ENCODE measurements at places on chromosomes 2 and 18.

DNA sequence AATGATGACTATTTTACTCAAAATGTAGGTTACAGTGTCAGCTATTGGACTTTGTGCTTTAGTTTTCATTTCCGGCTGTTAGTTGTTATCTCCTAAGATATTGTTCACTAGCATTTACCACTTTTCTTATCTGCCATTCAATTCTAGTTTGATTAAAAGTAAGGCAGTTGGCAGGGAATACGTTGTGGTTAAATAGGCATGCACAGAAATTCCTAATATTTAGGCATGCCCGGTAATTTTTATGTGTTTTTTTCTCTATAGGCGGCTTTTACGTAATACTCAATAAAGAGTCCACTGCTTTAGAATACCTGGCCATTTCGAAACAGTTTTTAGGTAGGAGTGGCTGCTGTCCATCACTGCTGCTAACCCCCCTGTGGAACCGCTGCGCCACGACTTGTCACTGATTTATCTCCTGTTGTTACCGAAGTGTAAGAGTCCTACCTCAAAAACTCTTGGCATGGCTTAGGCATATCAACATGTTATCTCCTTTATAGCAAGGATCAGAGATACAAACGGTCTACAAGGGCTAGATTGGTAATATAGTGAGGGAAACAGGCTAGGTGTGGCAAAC is 39.5 kb downstream of the BABAM2 start:
- DNase-seq: no peak

DNA sequence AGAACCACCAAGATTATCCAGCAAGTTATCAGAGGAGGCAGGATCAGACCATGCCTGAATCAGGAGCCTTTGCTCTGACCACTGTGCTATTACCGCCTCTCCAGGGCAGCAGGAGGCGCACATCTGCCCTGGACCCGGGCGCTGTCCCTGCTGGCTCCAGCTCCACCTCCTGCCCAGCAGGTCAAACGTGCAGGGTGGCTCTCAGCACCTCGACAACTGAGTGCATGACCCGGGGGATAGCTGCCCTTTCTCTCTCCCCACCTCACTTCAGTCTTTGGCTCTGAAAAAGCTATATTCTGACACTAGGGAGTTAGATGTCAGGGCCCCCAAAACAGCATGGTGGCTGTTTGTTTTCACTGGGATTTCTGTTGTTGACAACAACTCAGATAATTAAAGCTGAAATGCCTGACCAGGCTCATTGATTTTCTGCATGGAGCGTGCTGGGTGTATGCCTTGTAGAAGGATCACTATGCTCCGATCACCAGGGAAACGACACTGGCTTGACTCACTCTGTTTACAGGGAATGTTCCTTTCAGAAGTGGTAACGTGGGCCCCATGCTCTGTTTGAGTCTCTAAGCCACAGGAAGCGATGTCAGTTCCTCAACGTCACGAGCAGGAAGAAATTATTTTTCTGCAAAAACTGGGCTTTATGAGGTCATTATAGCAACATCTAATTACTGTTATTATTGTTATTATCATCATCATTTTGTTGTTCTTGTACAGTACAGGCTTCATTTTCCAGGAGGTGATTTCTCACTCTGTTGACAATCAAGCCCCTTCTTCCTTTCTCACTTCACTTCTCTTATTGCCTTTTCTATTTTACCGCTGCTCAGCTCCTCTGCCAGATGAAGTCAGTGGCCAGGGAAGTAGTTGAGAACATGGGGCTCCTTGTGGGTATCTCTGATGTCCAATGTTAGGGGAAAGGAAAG is 125.6 kb downstream of the PLB1 start:
- no peak for DNase-seq

- DNase-seq: no peak
These were observed 46.8 kb upstream of the GPC1 start for GRCh38 chr2:240388471-240389301.

DNA sequence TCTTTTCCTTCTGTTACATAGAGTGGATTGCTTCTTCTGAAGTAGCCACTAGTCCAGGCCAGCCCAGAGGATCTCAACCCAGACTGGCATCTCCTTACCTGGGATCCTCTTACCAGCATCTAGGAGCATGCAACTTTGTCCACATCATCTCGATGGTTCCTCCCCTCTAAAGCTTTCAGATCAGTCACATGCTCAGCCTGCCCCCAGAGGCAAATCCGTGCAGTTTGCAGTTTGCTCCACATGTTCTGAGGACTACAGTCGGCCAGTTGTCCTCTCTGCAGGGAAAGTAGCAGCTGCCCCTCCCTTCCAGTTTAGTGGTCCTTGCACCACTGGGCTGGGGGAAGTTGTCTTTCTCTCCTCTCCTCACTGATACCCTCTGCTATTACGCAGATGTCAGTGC is 259.8 kb upstream of the APCDD1 start:
- no peak for DNase-seq

DNA sequence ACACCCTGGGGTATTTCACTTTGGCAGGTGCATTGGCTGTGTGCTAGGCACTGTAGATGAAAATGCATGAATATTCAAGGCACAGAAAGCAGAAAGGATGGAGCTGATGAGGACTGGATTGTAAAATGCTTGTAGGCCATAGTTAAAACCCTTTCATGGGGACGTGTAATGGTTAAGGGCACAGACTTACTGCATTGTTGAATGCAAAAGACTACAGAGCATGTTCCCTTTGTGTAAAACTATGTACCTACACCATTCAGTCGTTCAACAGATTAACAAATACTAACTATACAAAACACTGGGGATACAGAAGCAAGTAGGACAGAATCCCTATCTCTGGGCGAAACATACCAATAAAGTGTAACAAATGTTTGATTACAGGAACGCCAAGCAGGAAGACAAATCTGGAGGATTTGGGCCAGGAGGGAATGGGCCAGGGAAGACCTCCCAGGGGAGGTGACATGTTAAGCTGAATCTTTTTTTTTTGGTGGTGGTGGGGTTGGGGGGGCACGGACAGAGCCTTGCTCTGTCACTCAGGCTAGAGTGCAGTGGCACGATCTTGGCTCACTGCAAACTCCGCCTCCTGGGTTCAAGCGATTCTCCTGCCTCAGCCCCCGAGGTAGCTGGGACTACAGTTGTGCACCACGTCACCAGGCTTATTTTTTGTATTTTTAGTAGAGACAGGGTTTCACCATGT is 19.6 kb upstream of the ROCK2 start:
- DNase-seq: no peak

DNA sequence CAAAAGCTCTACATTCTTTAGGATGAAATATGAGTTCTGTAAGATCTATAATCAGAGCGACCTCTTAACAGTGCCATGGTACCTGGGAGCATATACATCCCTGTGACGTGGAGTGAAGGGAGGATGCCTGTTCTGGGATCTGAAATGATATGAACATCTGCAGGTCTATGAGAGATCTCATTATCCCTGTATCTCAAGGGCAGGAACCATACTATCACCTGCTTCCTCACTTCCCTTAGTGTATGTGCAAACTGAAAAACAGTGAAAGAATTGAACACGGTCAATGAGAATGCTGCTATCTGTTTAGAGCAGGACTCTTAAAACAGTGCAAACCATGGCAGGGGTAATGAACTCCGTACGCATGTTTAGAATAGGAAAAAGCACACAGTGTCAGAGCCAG is 364.0 kb downstream of the LPIN1 start:
- DNase-seq: no peak

DNA sequence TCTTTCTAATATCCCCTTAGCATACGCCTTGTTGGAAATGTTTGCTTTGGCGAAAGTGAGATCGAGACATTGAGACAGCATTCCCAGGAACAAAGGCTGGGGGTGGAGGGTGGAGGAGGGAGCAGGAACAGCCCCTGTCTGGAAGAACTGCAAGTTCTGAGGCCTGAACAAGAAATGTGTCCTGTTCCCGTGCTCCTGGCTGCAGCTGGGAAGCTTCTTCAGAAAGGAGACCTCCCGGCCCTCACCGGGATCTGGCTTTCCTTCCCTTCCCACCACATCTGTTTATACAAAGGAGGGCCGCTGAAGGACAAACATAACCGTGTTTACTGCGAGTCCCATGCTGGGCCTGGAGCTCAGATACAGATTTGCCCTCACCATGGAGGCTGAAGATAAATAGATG is 35.9 kb downstream of the AFF3 start:
- DNase-seq: no peak

DNA sequence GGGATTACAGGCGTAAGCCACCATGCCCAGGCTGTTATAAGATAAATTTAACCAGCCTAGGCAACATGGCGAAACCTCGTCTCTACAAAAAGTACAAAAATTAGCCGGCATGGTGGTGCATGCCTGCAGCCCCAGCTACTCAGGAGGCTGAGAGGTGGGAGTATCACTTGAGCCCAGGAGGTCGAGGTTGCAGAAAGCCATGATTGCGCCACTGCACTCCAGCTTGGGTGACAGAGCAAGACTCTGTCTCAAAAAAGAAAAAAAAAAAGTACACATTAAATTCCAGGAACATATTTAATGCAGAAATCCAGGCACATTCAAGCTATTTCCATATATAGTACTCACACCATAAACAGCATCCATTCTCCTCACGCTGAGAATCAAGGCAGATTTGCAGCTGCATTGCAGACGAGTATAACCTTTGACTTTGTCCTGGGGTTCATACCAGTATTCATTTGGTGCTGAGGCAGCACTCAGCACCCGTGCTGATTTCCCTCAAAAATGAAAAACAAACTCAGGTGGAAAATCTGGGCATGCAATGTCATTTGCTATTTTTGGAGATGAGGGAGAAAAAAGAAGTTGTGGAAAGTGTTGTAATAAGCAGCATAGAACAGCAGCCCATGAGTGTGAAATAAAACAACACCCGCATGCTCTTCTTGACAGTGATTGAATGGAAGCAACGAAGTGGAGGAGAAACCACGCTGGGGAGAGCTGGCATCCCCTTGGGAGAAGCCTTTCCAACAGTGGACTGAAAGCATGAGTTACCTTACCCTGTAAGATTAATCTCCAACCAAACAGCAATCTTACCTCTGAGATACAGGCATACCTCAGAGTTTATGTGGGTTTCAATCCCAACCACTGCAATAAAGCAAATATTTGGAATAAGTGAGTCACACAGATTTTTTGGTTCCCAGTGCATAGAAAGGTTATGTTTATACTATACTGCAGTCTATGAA is 46.8 kb upstream of the ANXA4 start:
- no peak for DNase-seq

- no peak for DNase-seq
These were observed 89.4 kb downstream of the NRP2 start for GRCh38 chr2:205771666-205772065.

DNA sequence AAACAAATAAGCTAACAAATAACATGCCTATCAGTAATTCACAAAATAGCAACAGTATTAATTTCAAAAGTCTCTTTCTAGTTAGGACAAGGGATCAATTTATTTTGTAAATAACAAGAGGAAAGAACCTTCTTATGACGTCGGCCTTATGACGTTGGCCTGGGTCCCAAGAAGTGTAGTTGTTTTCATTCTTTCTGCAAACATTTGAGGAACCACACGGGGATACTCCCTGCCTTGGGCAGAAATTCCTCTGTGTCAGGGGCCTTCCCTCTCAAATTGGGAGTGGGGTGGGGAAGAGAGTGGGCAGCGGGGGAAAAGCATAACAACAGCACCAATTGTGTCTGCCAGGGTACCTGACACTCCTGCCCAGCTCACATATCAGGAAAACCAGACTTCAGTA is 1.3 kb downstream of the CCDC68 start:
- DNase-seq: no peak

GRCh38 chr18:51941999-51942398 is 398.0 kb upstream of the DCC start:
- no peak for DNase-seq

DNA sequence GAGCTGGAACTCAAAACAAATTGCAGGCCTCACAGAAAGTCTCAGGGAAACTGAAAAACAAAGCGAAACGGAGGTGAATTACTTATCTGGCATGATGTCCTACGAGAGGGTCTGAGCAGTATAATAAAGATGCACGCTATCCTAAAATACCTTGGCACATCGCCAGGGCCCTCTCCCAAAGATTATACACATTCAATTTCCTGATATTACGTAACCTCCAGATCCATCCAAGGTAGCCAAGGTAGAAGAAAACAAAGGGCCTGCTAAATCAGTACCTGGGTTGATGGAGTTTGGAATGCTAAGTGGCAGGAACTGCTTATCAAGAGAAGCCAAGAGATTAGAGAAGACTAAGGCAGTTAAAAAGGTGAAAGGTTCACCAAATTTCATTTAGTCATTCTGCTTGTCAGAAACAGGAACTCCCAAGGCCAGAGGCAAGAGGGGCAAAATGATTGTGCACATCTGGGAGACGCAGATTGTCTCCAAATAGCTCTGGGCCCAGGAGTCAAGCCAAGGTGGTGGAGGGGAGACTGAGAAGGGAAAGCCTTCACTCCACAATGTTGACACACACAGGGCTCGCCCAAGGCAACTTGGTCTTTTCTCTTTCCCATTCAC is 236.8 kb upstream of the ATP5MC3 start:
- DNase-seq: no peak

DNA sequence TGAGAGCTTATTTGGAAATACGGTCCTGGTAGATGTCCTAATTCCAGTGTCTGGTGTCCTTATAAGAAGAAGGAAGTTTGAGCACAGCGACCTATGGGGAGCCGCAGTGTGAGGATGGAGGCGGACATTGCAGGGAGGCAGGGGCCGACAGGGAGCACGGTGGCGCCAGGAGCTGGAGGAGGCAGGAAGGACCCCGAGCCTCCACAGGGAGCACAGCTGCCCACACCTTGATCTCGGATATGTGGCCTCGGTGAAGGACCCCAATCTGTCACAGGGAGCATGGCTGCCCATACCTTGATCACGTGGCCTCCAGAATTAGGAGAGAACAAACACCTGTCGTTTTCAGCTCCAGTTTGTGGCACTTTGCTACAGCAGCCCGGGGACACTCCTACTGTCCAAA is 461.6 kb upstream of the SALL3 start:
- DNase-seq: no peak

- no peak for DNase-seq
These were observed 479.1 kb upstream of the NRXN1 start for GRCh38 chr2:51511002-51511401.

DNA sequence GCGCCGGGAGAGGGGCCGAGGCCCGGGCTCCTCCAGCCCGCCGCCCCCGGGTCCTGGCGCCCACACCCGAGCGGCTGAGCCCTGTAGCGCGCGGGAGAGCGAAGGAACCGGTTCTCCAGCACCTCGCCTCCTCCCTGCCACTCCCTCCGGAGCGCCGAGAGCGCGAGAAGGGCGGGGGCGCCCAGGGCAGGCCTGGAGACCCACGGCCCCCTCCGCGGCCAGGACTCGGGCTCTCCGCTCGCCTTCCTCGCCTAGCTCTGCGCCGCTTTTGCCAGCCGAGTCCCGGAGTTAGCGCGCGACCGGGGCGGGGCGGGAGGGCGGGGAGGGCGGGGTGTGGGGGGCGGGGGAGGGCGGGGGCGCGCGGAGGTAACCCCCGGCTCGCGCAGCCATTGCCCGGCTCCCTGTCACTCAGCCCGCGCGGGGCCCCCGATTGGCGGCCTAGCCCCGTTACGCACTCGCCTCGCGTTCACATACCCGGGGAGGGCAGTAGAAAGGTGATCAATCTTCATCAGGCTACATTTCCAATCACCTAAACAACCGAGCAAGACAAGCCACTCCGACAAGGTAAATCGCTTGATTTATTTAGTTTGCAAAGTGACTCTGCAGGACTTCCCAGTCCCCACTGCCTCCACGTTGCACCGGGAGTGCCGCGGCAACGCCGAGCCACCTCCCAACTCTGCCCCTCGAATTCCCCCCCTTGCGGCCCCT is at the start of gene OTX1:
OTX1 (plus strand) TSS at position 497 of the 708 bp plus-strand sequence. CDS start 2,161 bp downstream, outside the sequence.
- no peak for DNase-seq

- no peak for DNase-seq
These were observed 476.4 kb upstream of the CHST9 start for GRCh38 chr18:27661320-27662018.

All from activated naive CD4-positive, alpha-beta T cell (primary cell).